ENCODE measurements at places on chromosomes 11 and 22.

GRCh38 chr22:35134637-35135036 lies 68.7 kb downstream of the ISX start:
- DNase-seq, result no peak

GRCh38 chr11:2791521-2792380 lies 92.0 kb upstream of the KCNQ1OT1 start:
- DNase-seq, result peak; percentile 61

- DNase-seq, result no peak
Observed at GRCh38 chr11:44498089-44498871, 67.2 kb upstream of the CD82 start.

GRCh38 chr22:46226577-46226976 lies 23.5 kb downstream of the CDPF1 start:
- no peak for DNase-seq

GRCh38 chr11:8408151-8408941 lies 144.7 kb upstream of the LMO1 start:
- no peak for DNase-seq

Data from CD4-positive, alpha-beta T cell treated with Interleukin-6 for 4 hours (primary cell).